ENCODE measurements at places on chromosomes 4 and X. TPM values are rescaled to one million over a fixed set of nuclear protein-coding genes. Genes with fewer than 3 reads are reported as not detected.
A peak's percentile ranks its signal among the peaks of the same experiment; 100 is the strongest.

Gene CLDN34
- total RNA-seq, result 0.31 TPM

- H3K27ac ChIP-seq, result no peak overlapping the region
- H3K4me1 ChIP-seq, result no peaks in the 10 kb centered on the region
- no peaks in the 10 kb centered on the region for H3K27me3 ChIP-seq
- H3K4me3 ChIP-seq, result no peak overlapping the region
Measured at GRCh38 chrX:117400839-117401238, 715.8 kb downstream of the KLHL13 start.

DNA sequence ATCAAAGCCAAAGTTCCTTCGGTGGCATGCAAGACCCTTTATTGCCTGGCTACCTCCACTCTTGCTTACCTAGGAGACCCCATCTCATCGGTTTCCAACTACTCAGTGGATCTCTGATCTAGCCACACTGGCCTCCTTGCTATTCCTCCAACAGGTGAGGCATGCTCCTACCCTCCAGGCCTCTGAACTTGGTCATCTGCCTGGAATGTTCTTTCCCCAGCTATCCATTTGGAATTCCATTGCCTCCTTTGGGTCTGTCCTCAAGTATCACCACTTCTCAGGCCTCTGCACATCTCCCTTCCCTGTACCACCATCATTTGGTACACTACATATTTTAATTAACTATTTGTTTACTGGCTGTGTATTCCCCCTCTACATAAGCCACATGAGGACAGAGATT is 11.2 kb downstream of the LGI2 start:
- H3K27me3 ChIP-seq, result no peaks in the 10 kb centered on the region
- DNase-seq, result no peak

Gene GSX2
- total RNA-seq, result not detected

DNA sequence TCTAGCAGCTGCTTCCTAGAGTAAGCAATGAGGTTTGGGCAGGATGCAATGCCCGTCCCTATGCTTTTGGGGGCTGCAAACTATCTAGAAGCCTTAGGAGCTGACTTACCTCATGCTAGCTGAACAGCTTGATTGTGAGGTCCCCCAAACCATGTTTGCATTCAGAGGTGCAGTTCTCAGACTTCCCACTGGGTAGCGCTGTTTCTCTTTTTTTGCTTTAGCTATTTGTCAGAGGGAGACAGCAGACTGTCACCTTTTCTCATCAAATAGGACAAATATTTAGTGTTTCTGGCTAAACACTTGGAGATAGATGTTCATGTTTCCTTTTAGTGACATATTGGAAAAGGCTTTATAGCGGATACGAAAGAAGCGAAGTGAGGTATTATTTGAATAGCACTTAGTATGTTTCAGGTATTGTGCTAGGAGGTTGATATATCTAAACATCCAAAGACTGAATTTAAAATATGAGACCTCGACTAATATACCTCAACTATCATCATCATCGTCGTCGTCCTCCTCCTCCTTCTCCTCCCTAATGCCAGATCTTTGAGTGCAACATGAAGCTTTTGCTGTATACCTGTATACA is 18.7 kb upstream of the TMEM192 start:
- no peaks in the 10 kb centered on the region for H3K27me3 ChIP-seq
- no peak overlapping the region for H3K4me3 ChIP-seq
- H3K36me3 ChIP-seq, result no peaks in the 10 kb centered on the region
- H3K27ac ChIP-seq, result no peak overlapping the region

DNA sequence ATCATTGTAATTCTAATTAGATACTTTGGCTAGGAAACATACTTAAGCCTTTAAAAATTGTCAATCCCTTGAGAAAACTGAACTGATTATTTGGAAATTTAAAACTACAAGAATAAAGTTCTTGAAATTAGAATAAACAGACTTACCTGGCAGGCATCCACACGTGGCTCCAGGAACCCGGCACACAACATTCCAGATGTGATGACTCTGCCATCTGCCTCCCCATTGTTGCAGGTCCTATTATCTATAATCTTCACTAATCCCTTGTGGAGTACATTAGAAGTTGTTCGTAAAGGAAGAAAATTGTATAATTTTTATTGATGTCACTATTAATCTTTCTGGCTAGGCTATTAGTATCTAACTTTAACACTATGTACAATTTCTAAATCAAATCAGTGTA is 16.2 kb upstream of the GNRHR start:
- H3K4me3 ChIP-seq, result no peak overlapping the region
- H3K36me3 ChIP-seq, result no peaks in the 10 kb centered on the region
- H3K27ac ChIP-seq, result no peak overlapping the region

DNA sequence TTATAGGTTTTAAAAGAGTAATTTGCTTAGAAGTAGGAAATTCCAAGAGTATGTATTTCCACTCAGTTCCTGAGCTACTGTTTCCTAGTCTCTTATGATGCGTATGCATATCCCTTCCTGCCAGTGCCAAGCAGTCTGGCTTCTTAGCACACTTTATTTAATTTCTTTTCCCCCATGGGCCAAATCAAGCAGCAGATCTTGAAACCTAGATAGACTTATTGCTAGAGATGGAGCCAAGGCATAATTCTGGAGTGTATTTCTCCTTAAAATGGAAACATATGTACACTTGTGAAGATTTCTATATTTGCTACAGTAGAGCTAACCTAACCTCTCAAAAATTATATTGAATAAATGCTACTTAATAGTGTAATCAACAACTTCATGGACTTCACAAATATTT is 2337.6 kb downstream of the PCDH7 start:
- no peaks in the 10 kb centered on the region for H3K4me1 ChIP-seq
- H3K4me3 ChIP-seq, result no peak overlapping the region
- H3K27me3 ChIP-seq, result no peaks in the 10 kb centered on the region
- no peak for DNase-seq

Gene RNF175
- 4.3 TPM for total RNA-seq

DNA sequence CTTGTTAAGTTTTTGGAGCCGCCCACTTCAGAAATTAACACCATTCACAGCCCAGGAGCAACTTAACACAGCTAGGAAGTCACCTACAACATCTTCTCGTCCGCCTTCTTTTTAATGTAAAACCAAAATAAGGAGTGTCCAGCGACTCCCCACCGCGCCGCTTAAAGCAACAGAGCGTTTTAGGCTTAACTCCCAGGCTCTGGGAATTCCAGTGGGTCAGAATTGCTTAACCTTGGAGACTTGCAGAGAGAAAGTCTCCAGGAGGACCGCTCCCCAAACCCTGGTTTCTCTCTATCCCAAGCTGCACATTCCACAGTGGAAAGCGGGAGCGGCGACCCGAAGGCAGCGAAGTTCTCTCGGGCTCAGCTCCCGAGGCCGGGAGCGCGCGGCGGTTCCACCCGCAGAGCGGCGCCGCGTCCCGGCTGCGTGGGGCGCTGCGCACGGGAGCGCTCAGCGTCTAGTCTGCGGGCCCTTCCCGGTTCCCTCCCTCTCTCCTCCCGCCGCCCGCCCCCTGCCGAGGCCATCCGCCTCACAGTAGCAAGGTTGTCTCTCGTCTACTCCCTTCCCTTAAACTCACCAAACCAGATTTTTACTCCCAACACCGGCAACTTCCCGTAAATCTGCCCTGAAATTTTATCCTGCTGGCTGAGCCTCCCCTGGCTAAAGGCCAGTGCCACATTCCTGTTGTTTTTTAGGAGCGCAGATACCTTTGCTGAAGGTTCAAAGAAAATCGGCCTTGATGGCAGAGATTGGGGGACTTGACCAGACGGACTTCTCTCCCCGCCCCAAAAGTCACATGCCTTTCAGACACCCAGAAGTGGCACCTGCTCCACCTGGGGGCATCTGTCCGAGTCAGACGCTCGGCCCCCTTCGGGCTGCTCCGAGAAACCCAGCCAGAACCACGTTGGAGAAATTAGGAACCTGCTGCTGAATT is at the start of gene RBM47:
Gene RBM47 (minus strand): TSS at position 464 of the 934 bp plus-strand sequence. CDS start 190,971 bp downstream, outside the sequence.
- H3K4me3 ChIP-seq, result peak within 1 kb of the TSS; percentile 73
- peak; percentile 84 for DNase-seq
- peaks cover 18% of the 10 kb centered on the region for H3K36me3 ChIP-seq
- no peaks in the 10 kb centered on the region for H3K27me3 ChIP-seq
- peak within 1 kb of the TSS; percentile 85 for H3K27ac ChIP-seq
- peaks cover 14% of the 10 kb centered on the region for H3K4me1 ChIP-seq

Gene SPANXN4
- total RNA-seq, result not detected

- 0 out of 2 replicates have a peak, but pooled peaks cover 7% of the 10 kb centered on the region for H3K4me1 ChIP-seq
- H3K4me3 ChIP-seq, result no peak overlapping the region
- H3K27me3 ChIP-seq, result no peaks in the 10 kb centered on the region
- no peak overlapping the region for H3K27ac ChIP-seq
- DNase-seq, result no peak
- H3K36me3 ChIP-seq, result peaks cover 2% of the 10 kb centered on the region
Measured at GRCh38 chrX:45715748-45716147, 515.1 kb upstream of the DIPK2B start.

DNA sequence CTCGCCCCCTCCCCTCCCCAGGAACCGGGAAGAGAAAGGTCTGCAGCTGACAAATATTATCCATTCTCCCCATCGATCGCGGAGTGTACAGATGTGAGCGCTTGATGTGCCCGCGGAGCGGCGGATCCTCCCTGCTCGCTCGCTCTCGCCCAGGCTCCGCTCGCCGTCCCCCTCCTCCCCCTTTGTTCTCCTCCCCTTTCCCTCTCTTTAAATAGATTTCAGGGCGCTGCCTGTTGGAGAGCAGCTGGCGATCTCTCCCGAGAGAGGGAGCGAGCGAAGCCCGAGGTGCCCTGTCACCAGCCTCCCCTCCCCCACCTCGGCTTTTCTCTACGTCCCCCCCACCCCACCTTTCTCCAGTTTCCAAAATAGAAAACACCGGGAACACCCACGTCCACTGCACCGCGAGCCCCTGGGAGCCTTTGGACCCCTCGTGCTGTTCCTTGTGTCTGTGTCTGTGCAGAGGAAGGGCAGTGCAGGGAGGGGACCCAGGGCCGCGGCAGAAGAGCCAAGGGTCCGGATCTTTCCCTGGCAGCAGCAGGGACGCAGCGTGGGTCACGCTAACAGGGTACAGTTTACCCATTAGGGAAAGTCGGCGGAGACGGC is 56.6 kb upstream of the BCOR start:
- DNase-seq, result peak; percentile 71
- H3K27me3 ChIP-seq, result peaks cover 40% of the 10 kb centered on the region
- H3K4me3 ChIP-seq, result peak overlapping the region; percentile 84
- peaks cover 5% of the 10 kb centered on the region for H3K4me1 ChIP-seq

- H3K27ac ChIP-seq, result no peak overlapping the region
- peak overlapping the region; percentile 96 for H3K4me3 ChIP-seq
- peaks cover 4% of the 10 kb centered on the region for H3K4me1 ChIP-seq
- H3K36me3 ChIP-seq, result no peaks in the 10 kb centered on the region
- H3K27me3 ChIP-seq, result no peaks in the 10 kb centered on the region
Measured at GRCh38 chrX:96685210-96686099, 813 bp downstream of the DIAPH2 start.

Gene MAGEC2
- total RNA-seq, result not detected

Gene HS3ST1
- total RNA-seq, result 0.04 TPM

DNA sequence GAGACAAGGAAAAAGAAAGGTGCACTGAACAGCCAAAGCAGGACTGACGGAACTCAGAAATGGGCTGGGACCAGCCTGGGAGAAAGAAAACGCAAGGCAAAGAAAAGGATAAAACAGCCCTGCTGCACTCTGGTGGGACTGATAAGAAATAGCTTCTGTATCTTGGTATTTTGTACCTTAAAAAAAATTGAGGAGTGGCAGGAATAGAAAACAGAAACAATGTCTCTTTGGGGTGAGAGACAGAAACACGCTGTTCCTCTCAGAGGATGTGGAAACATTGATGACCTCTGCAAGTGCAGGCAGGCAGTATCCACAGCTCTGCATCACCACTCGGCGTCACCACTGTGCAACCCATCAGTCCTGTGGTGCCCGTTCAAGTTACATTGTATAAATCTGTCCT is 152.5 kb upstream of the SPRY1 start:
- H3K36me3 ChIP-seq, result peaks cover 6% of the 10 kb centered on the region
- no peaks in the 10 kb centered on the region for H3K27me3 ChIP-seq
- no peak overlapping the region for H3K4me3 ChIP-seq
- H3K27ac ChIP-seq, result no peak overlapping the region
- DNase-seq, result no peak

GRCh38 chr4:34619531-34620162 is 1624.7 kb downstream of the ARAP2 start:
- DNase-seq, result no peak
- no peak overlapping the region for H3K27ac ChIP-seq
- no peaks in the 10 kb centered on the region for H3K4me1 ChIP-seq
- H3K36me3 ChIP-seq, result no peaks in the 10 kb centered on the region
- H3K27me3 ChIP-seq, result no peaks in the 10 kb centered on the region

DNA sequence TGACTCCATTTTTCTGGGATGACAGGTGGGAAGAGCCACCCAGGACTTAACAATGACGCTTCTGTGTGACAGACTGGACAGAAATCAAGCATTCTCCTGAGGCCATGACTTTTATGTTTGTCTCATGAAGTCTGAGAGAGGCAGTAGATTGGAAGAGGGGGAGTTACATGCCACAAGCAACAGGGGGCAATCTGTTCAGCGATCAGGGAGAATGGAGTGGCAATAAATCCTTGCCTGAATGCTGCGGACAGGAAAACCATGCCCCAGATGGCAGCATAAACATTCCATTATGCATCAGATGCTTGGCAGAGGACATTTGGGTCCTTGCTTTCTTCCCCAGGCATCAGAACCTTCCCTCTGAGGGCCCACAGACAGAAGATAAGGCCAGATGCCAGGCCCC is 312.4 kb upstream of the DIPK2B start:
- H3K4me1 ChIP-seq, result peaks cover 2% of the 10 kb centered on the region
- no peak for DNase-seq
- H3K27ac ChIP-seq, result no peak overlapping the region
- H3K36me3 ChIP-seq, result no peaks in the 10 kb centered on the region
- H3K27me3 ChIP-seq, result no peaks in the 10 kb centered on the region

DNA sequence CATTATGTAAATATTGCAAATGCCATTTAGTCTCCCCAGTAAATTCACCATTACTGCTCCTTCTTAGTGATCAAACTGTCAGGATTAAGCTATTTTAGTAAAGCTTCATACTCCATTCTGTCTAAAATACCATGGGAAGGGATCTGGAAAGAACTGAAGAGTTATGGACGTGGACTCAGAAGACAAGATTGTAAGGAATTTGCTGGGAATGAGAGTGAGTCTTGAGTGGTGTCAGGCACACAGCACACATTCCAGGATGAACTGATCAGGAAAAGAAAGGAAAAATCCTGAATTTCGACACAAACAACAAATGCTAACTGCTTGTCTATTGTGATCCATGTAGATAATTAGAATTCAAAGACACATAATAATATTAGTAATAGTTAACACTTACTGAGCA is 311.0 kb downstream of the CENPC start:
- no peak overlapping the region for H3K4me3 ChIP-seq

DNA sequence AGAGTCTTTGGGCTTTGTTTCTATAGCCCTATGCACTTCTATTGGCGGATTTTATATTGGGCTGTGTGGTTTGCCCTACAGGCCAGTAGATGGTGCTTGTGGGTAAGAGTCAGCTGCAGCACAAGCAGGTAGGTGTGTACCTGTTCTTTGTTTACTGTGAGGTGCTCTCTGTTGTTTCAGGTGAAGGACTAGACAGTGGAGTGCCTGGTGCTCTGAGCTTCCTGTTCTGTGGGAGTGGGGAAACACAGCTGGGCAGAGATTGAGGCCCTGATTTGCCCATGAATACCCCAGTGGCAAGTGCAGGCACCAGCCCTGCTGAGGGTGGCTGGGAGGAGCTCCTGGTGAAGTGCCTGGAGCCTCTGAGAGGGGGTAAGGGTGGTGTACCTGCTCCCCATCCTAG is 26.3 kb upstream of the UCP1 start:
- H3K4me3 ChIP-seq, result no peak overlapping the region
- H3K27me3 ChIP-seq, result no peaks in the 10 kb centered on the region
- H3K36me3 ChIP-seq, result no peaks in the 10 kb centered on the region
